IPS-NIHi11 (cell line): ENCODE measurements at places on chromosomes 7 and 10.

GRCh38 chr10:69861251-69862240 lies 59.8 kb downstream of the COL13A1 start:
- no peak for DNase-seq

GRCh38 chr10:69160809-69161241 lies 19.2 kb upstream of the SUPV3L1 start:
- DNase-seq, result no peak

GRCh38 chr7:132218876-132219275 lies 357.4 kb downstream of the PLXNA4 start:
- no peak for DNase-seq

DNA sequence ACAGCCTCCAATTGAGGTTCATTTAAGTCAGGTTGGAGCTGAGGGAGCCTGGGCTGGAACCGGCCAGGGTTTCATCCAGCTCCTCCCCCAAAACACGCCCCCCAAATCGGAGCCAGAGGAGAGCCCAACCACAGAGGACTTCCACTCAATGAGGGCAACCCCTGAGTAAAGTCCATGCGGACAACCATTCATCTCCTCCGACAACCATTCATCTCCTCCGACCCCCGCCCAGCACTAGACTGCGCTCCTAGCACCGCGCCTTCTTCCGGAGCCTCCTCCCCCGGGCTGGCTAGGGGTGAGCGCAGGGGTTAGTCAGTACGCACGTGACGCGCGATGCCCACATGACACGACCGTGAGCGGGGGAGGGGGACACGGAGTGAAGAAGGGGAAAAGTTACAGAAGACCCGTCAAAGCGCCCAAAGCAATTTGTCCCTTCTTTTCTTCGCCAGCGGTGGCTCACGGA lies 1.4 kb downstream of the MAGI2 start:
- DNase-seq, result peak; percentile 70

DNA sequence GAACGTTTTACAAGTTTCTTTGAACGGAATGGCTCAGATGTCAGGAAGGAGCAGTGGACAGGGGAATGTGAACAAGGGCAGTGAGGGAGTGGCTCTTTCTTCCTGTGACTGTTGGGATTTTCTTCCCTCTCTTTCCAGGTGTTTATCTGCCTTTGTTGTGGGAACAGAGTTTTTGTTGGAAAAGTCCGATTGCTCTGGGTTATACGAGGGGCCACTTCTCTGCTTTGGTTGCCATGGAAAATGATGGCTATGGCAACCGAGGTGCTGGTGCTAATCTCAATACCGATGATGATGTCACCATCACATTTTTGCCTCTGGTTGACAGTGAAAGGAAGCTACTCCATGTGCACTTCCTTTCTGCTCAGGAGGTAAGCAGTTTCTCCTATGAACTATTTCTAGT lies 41.4 kb downstream of the ZRANB1 start:
- no peak for DNase-seq

DNA sequence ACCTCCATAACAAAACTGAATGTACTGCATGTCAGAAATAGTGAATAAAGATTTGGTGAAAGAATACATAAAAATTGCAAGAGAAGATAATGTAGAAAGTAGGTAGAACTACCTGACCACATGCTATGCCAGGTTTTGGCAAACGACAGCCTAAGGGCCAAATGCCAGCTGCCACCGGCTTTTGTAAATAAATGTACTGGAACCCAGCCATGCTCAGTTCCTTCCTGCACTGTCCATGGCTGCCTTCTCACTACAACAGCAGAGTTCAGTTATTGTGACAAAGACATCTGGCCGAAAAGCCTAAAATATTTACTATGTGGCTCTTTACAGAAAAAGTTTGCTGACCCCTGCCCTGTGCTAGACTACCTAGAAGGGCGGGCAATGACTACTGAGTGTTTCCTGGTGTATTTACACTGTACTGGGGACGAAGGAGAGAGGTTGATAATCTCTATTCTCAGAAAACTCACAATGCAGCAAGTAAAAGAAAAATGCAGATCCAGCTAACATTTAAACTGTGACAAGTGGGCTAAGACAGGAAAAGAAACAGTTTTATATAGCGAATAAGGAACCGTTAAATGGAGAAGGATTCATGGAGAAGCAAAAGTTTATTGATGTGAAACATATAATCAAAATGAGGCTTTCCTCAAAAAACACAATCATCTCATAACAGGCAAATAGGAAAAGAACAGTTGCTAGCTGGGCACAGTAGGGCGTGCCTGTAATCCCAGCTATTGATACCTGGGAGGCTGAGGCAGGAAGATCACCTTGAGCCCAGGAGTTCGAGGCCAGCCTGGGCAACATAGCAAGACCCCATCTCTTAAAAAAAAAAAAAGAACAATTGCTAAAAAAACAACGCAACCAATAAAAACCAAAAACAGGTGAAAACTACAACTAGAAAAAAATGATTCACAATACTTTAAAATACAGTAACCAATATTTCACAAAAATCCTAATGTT lies 13.7 kb downstream of the KIN start:
- no peak for DNase-seq

- peak; percentile 45 for DNase-seq
Observed at GRCh38 chr7:45031829-45032228, 31.8 kb downstream of the CCM2 start.

DNA sequence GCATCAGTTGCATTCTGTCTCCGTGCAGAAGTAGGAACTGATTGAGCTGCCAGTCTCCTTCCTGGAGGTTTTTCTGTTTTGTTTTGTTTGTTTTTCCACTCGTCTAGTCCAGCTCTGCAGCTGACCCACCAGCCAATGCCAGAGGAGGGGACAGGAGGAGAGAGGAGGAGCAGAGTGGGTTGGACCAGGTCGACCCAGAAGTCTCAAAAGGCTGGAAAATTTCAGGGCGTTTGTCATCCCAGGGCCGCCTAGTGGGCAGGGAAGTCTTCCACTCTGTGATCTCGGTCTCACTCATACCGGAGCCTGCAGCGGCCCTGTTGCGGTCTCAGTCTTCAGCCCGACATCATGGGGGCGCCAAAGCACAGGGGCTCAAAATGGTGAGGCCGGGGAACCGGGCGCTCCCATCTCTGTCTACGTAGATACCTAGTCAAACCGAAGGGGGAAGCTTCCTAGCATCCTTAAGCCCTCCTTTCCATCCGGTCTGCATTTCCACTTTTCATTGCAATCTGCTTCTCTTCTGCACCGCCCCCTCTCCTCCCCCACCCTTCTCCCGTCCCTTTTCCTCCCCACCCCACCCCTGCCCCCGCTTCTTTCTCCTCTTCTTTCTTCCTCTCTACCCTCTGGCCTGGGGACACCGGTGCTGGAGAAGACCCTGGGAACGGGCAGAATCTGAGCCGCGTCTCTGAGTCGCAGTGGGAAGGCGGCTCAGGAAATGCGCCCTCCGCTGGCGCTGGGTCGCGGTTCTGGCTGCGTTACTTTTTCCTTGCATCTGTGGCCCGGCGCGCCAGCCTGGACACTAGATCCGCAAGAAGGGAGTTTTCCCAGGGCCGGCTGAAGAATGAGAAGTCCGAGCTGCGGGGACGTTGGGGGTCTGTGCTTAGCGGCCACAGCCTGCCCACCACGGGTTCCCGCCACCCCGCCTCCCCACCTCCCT lies 16.2 kb upstream of the PAX2 start:
- DNase-seq, result no peak

- DNase-seq, result no peak
Observed at GRCh38 chr7:40843338-40843985, 708.7 kb downstream of the SUGCT start.

DNA sequence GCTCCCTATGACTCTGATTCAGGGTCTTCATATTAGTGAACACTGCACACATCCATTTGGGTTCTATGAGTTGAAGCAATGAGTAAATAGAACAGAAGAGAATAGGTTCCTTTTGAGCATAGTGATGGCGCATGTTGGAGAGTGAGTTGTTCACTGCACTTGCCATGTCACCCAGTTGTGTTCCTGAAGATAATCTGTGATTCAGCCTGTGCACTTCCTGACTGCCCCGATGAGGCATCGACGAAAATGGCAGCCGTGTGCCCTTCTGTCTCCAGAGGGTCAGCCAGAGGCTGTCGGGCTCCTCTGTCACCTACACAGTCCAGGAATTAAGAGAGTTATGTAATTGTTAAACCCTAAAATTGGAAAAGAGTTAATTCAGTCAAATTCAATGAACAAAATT lies 94.7 kb downstream of the GALNT11 start:
- no peak for DNase-seq

- no peak for DNase-seq
Observed at GRCh38 chr10:71833451-71834342, 17.4 kb downstream of the PSAP start.

- no peak for DNase-seq
Observed at GRCh38 chr7:90709501-90710465, 113.7 kb downstream of the CDK14 start.

GRCh38 chr7:114130866-114131265 lies 212.1 kb upstream of the PPP1R3A start:
- no peak for DNase-seq

GRCh38 chr7:134691546-134692343 lies 45.1 kb downstream of the BPGM start:
- no peak for DNase-seq

DNA sequence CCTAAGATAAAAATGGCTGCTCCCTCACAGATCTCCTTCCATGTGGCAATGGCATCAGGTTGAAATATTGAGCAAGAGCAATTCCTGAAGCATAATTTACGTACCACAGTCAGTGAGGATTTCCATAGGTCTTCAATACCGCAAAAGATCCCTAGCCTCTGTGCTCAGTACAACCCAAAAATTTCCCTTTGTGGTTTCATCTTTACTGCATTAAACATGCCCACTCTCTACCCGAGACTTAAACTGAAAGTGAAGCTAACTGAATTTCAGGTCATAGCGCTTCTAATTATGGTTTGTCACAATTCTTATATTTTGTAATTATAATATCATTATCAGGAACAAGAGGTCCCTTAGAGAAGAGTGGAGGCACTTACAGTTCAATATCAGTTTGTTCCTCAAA lies 1071.1 kb downstream of the XPNPEP1 start:
- no peak for DNase-seq
